Activated gamma-delta T cell (primary cell): ENCODE measurements at places on chromosomes 5 and 9.

- DNase-seq, result no peak
These were observed 77.0 kb upstream of the ADAMTS19 start for GRCh38 chr5:129382921-129383672.

DNA sequence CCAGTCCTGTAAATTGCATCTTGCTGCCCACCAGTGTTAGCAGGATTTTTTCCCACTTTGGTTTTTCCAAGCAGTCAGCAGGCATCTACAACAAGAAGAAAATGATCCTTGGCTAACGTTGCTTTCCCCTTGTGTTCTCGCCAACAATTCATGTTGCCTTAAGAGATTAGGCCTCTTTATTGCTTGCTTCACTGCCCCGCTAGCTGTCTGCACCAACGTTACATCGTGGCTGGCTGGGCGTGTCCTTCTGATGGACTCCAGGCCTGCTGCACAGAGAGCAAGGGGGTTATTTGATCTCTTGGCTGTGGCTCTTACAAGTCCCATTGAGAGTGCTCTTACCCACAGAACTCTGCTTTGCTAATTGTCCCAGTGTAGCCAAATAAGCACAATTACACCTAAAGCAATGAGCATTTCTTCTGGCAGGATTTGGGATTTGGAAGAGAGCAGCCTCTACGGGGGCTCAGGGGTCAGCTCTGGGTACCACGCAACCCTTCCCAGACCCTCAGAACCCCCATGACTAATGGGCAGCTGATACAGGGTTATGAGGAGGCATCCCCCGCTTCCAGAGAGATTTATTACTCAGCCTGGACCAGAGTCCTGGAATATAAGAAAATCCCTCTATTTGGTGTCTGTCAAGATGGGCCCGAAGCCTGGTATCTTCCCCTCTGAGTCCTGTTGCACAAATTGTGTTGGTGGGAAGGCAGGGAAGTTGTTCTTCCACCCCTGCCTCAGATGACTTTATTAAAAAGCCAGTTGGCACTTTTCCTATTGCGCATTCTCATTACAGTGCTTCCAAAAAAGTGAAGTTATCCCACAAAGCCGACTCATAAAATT lies 17.6 kb downstream of the DCANP1 start:
- no peak for DNase-seq

DNA sequence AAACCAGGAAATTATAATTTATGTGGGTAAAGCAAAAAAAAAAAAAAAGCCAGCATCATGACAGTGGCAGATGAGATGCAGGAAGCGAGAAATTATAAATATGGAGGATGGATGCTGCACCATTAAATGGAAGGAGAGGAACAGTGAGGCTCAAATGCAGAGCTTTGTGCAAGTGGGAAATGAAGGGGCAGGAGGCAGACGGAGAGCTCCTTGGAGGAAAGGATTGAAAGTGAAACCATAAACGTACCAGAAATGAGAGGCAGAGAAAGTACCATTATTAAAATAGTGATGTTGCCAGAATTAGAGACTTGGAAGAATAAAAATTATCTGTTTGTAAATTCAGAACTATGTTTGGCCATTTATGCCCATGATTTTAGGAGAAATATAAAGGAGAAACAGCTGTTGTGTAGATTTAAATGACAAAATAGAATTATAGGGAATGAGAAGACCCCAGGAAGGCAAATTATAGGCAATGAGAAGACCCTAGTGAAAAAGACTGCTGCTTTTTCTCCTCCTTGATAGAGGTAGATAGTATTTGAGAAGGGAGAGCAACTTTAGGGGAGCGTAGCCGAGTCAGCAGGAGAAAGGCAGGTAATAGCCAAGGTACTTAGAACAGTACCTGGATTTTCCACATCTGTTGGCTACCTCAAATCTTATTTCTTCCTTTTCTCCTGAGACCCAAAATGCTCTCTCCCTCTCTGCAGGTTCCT lies 341.0 kb upstream of the CD180 start:
- no peak for DNase-seq

- DNase-seq, result no peak
These were observed 200.4 kb downstream of the FBXL7 start for GRCh38 chr5:15700373-15700772.

GRCh38 chr9:136700304-136700703 lies 12.1 kb upstream of the DIPK1B start:
- DNase-seq, result no peak

- DNase-seq, result no peak
These were observed 90.9 kb downstream of the ANKRD55 start for GRCh38 chr5:56142233-56142613.

- DNase-seq, result no peak
These were observed 122.9 kb downstream of the TMEM174 start for GRCh38 chr5:73295921-73296320.

GRCh38 chr5:169415371-169415770 lies 114.4 kb upstream of the SLIT3 start:
- no peak for DNase-seq

- DNase-seq, result no peak
These were observed 68.5 kb upstream of the CEP78 start for GRCh38 chr9:78167356-78167755.

DNA sequence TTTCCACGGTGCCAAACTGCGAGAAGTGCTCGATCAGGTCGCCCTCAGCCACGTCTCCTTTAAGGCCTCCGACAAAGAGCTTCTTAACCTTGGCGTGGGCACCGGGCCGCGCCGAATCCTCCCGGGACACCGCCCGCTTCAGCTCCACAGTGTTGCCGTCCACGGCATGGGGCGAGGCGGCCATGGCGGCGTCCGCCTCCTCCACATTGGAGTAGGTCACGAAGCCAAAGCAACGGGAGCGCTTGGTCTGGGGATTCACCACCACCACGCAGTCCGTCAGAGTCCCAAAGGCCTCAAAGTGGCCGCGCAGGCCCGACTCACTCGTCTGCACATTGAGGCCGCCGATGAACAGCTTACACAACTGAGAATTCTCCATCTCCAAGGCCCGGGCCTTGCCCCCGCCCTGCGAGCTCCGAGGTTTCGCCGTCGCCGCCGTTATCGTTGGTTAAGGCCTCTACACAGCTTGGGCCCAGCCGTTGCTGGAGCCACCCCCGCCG lies 424 bp downstream of the HNRNPA0 start:
- peak; percentile 32 for DNase-seq

DNA sequence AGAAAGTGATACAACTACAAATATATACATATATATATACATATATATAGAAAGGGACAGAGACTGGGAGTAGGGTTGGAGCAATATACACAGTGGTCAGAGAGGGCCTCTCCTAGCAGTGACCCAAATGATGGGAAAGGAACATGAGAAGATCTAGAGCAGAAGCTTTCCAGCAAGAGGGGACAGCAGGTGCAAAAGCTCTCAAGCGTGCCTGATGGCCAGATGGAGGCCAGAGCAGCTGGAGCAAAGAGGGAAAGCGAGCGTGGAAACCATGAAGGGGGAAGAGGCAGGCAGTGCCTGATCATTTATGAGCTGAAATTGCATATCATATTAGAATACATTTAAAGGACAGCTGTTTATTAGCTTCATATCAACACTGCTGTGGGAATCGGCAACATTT lies 7.6 kb upstream of the GRPEL2 start:
- no peak for DNase-seq

DNA sequence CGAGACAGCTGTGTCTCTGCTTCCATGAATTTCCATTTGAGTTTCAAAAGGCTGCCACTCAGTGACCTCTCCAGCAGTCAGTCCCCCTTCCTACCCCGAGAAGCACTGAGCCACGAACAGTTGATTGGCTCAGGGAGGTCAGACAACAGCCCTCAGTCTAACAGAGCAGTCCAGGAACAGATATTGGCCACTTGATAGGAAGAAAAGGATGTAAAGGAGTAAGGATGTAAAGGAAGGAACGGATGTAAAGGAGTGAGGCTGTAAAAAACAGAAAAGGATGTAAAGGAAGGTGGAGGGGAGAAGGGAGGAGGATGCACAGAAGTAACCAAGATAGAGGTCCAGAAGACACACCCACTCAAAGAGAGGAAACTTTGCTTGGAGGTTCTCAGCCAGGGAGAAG lies 3.2 kb upstream of the NR4A3 start:
- DNase-seq, result no peak

DNA sequence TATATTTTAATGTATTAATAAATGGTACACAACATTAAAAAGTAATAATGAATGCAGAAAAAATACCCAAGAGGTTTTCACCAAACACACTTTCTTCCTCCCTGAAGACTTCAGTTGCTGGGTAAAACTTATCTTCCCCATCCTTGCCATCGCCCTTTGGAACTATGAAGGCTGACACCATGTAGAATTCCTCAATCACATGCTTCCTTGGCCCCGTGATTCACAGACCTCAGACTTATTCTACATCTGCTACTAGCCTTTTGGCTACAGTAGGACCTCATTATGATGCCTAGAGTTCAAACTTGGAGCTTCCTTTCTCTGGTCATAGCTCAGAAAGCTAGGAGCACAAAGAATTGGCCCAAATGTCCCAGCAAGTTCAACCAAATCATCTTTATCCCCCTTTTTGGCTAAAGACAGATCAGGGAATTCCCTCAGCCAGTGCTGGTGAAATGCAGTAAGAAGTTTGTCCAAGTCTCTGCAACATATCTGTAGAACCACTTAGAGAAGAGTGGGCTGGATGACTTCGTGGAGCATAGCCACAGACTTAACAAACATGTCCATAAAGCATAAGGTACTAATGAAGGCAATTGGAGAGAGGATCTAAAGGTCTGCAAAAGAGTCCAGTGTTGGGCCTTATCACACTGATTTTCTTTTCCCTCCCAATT lies 253.5 kb downstream of the SEC61B start:
- DNase-seq, result no peak

GRCh38 chr5:96338624-96339415 lies 94.2 kb downstream of the PCSK1 start:
- DNase-seq, result no peak
